Esophagus squamous epithelium (tissue), 5 donors: ENCODE measurements at places on chromosomes 3 and 15.
A peak's percentile ranks its signal among the peaks of the same experiment; 100 is the strongest.

DNA sequence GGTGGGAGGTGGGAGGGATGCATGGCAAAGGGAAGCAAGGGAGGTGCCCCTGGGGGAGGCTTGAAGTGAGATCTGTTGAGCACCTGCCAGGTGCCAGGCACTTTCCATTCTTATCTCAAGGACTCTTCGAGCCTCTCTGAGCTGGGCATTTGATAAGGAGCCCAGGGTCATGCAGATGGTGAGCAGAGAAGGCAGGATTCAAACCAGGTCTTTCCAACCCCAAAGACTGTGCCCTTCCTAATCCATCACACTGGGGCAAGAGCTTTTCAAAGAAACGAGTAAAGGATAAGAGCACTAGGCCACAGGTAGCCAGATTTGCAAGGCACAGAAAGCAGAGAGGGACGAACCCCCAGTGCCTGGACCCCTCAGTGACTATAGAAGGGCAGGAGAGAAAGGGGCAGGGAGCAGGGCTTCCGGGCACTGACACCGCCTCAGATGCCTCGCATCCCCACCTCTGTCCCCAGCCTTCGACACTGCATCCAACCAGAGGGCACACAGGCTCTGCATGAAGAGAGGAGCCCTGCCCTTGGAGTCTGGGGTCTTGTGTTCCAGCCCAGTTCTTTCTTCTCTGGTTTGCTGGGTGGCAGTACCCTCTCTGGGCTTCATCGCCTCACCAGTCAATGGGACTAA, 21.0 kb downstream of the IGDCC4 start:
- H3K27ac ChIP-seq = no peak overlapping the region
- no peak for DNase-seq
- H3K4me1 ChIP-seq = peaks cover 15% of the 10 kb centered on the region
- peaks cover 4% of the 10 kb centered on the region for H3K27me3 ChIP-seq

DNA sequence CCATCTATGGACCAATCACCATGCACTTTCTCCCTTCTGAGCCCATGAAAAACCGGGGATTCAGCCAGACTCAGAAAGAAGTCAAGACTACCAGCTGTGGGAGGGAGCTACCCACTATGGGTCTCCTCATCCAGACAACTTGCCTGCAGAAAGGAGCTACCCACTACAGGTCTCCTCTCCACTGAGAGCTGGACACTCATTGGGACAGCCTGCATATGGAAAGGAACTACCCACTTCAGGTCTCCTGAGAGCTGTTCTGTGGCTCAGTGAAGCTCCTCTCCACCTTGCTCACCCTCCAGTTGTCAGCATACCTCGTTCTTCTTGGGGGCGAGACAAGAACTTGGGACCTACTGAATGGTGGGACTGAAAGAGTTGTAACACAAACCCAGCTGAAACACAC, 22.3 kb upstream of the ZBED2 start:
- H3K36me3 ChIP-seq = no peaks in the 10 kb centered on the region
- no peak for DNase-seq
- no peak overlapping the region for H3K27ac ChIP-seq
- H3K4me1 ChIP-seq = no peaks in the 10 kb centered on the region
- H3K4me3 ChIP-seq = no peak overlapping the region
- H3K27me3 ChIP-seq = no peaks in the 10 kb centered on the region

- no peak overlapping the region for H3K27ac ChIP-seq
- H3K4me1 ChIP-seq = no peaks in the 10 kb centered on the region
- H3K27me3 ChIP-seq = no peaks in the 10 kb centered on the region
- no peak for DNase-seq
- no peak overlapping the region for H3K4me3 ChIP-seq
Observed at GRCh38 chr15:79615754-79616153, 183.6 kb downstream of the MINAR1 start.

GRCh38 chr3:106175276-106175675, 306.5 kb upstream of the CBLB start:
- H3K4me3 ChIP-seq = no peak overlapping the region
- DNase-seq = no peak
- no peaks in the 10 kb centered on the region for H3K27me3 ChIP-seq
- H3K36me3 ChIP-seq = no peaks in the 10 kb centered on the region

DNA sequence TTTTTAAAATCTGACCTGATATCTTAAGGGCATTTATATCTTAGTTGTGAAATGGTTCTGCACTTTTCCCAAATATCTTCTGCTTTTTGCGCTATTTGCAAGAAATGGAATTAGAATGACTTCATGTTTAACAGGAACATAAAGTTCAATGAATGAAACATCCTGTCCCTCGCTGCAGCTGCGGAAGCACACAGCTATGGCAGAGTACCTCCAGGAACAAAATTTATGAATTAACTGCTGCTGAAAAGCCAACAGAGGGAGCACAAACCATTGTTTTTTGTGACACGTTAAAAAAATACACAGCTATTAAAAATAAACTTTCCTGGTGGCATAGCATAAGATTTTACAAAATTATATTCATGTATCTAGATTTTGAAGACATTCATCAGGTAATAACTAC, 404.4 kb upstream of the MDFIC2 start:
- no peaks in the 10 kb centered on the region for H3K27me3 ChIP-seq
- H3K4me3 ChIP-seq = no peak overlapping the region
- DNase-seq = no peak
- H3K4me1 ChIP-seq = peaks cover 4% of the 10 kb centered on the region
- H3K36me3 ChIP-seq = no peaks in the 10 kb centered on the region
- no peak overlapping the region for H3K27ac ChIP-seq

- peaks cover 10% of the 10 kb centered on the region for H3K4me1 ChIP-seq
- no peak overlapping the region for H3K4me3 ChIP-seq
- H3K27me3 ChIP-seq = no peaks in the 10 kb centered on the region
- no peak for DNase-seq
Observed at GRCh38 chr3:177483182-177483967, 286.1 kb upstream of the TBL1XR1 start.

DNA sequence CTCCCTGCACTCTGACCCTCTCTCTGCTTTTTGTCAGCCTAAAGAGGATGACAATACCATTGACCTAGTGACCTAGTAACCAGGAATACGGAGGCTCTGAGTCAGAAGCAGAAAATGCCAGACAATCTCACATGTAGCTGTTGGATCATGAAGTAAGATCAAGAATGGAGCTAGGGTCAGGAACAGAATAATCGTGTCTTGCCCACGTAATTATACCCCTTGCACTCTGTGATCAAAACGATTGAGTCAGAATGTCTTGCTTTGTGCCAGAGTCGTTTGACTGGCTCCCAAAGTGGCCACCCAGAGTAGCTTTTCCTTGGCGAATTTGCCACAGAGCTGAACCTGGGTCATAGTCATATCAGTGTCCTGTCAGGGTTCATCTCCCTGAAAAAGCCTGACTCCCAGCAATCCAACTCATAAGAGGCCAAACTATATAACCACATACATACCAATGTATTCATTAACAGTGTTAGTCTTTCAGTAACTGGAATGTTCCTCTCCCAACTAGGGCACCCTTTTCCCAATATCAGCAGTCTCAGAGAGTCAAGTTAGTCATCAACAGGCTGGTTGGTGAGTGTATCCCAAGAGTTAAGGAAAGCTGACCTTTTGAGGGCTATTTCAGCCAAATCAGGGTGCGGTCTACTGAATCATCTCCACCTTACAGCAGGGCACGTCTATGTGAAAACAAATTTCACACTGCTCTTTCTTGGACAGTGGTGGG, 5.0 kb upstream of the CDV3 start:
- peaks cover 55% of the 10 kb centered on the region for H3K4me1 ChIP-seq
- no peaks in the 10 kb centered on the region for H3K36me3 ChIP-seq
- H3K4me3 ChIP-seq = no peak overlapping the region
- no peaks in the 10 kb centered on the region for H3K27me3 ChIP-seq
- DNase-seq = no peak

DNA sequence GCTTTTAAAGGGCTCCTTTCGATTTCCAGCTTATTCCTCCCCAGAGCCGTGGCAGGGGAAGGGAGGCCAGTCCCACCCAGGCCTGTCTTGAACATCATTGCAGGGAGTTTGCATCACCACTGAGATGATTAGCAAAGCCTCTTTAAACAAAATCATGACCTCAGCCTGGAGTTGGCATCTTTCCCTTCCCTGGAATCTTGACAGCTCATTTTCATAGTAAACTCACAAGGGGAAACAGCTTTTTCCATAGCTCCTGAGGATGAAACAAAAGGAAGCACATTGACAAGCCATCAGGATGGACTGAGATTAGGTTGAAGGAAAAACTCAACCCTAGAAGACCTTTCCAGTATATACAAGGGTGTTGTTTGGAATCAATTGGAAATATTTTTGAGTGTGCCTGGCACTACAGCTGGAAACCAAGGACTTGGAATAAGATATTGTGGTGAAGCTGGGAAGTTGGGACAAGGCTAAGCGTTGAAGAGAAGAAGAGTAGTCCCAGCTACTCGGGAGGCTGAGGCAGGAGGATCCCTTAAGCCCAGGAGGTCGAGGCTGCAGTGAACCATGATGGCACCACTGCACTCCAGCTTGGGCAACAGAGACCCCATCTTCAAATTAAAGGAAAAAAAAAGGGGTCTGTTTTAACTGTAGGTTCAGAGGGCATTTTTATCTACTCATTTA, 3.1 kb upstream of the LARP6 start:
- H3K27me3 ChIP-seq = peaks cover 36% of the 10 kb centered on the region
- H3K27ac ChIP-seq = no peak overlapping the region
- peaks cover 22% of the 10 kb centered on the region for H3K4me1 ChIP-seq
- H3K36me3 ChIP-seq = no peaks in the 10 kb centered on the region
- DNase-seq = no peak

DNA sequence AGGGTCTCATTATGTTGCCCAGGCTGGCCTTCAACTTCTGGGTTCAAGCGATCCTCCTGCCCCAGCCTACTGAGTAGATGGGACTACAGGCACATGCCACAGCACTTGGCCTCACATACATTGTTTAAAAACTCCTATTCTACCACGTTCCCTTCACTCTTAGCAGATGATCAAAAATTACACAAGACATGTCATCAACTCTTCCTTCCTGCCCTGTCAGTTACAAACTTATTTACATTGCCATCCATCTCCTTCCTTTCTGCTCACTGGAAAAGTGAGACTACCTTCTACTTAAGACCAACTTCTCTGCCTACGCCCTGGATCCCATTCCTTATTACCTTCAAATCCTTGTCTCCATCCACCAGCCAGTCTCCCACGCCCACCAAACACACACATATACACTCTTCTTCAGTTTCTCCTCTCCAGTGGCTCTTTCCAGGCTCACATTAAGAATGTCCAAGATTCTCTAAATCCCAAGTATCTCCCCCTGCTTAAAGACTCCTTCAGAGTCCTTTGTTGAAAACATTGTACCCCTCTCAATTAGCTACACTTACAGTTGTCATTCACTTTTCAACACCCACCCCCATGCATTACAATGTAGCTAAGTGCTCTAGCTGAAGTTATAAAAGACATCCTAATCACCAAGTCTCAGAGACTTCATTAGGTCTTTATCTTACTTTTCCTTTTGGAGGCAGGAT, 4.3 kb downstream of the PEAK1 start:
- H3K27ac ChIP-seq = peak overlapping the region; percentile 2
- H3K4me1 ChIP-seq = peaks cover 5% of the 10 kb centered on the region
- no peak overlapping the region for H3K4me3 ChIP-seq
